ENCODE measurements at places on chromosomes 5 and 9.

GRCh38 chr5:43190755-43191603 is 1.0 kb upstream of the NIM1K start:
- DNase-seq: no peak

DNA sequence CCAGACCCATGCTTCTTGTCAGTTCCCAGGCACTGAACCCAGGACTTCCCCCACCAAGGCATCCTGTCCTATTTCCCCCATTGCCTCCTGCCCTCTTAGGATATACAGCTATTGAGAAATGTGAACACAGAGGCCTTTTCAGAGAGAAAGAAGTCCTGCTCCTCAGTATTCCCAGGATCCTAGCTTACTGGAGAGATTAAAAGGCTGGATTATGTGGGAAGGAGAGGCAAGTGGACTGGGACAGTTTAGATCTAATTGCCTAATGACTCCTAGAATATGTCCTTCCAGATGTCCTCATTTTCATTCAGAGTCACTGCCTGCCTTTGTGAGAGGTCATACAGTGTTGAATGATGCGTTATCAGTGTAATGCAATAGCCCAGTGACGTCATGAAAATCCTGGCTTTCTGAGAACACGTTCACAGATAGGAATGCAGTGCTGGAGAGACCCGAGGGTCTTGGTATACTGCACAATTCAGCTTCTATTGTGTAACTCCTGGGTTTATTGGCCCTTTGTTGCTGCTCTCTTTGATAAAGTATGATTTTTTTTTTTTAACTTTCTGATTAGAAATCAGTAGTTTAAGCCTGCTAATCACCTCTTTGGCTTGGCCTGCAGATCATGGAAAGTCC is 26.2 kb downstream of the WWC1 start:
- DNase-seq: no peak

DNA sequence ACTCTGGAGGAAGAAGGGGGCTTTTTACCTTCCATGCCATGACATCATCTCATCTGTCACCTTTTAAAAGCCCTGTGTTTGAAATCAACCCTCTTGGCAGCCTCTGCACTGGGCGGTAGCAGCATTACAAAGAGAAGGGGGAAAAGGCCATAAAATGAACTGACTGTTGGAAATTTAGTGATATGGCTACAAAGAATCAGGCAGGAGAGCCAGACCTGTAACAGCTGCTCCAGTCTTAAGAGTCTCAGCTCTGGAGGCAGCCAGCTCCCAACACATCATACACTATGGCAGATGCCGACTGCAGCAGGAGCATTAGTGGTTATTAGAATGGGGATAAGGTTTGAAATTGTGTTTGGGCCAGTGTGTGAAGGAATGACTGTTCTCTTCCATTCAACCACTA is 257.5 kb downstream of the DMAC1 start:
- no peak for DNase-seq

- no peak for DNase-seq
Observed at GRCh38 chr5:71932131-71932654, 175.1 kb upstream of the MAP1B start.

GRCh38 chr9:83526211-83526610 is 12.0 kb downstream of the FRMD3 start:
- no peak for DNase-seq

DNA sequence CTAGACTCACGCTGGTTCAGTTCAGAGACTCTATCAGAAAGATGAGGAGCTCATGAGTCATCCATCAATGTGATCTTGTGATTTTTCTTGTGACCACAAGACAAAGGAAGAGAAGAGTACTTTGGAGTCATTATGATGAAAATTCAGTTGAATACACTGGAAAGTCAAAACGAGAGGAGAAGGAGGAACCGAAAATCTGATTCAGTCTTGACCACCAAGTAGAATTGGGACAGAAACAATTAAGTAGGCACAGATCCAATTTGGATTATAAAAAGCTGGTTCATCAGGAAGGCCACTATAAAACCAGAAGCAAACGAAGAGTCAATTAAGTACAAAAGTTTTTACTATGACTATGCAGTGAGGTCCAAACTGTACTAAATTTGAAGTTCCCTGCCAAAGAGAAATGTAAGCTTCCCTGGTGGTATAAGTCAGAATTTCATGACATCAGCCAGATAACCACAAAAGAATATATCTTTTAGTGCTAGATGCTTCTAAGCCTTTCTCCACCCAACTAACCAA is 90.9 kb downstream of the THBS4 start:
- DNase-seq: no peak

DNA sequence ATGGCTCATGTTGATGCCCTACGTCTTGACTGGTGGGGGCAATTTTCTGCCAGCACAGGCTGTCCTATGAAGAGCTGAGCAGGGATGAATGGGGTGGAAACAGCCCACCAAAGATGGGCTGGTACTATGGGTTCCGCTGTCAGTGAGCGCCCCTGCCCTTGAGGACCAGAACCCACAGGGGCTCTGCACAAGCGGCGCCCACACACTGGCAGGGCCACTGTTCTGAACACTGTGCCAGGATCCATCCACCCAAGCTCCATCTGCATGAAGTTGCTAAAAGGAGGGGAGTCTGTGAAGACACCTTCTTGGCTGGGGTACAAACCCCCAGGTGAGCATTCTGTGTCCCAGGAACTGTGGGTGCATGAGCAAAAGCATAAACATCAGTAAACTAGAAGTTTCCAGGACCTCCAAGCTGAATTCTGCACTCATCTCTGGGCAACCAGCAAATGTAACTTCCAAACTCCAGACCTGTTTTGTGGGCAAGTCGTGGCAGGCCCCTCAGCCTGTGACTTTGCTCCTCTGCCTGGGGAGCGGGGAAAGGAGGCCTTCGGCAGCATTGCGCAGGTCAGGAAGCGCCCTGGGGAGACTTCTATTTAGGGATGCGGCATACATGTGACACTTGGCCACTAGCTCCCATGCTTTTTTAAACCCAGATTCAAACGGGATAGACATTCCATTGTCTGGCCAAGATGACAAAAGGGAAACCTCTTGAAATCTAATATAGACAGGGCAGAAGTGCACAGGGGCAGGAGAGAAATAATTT is 48.9 kb downstream of the PTPN3 start:
- DNase-seq: no peak

DNA sequence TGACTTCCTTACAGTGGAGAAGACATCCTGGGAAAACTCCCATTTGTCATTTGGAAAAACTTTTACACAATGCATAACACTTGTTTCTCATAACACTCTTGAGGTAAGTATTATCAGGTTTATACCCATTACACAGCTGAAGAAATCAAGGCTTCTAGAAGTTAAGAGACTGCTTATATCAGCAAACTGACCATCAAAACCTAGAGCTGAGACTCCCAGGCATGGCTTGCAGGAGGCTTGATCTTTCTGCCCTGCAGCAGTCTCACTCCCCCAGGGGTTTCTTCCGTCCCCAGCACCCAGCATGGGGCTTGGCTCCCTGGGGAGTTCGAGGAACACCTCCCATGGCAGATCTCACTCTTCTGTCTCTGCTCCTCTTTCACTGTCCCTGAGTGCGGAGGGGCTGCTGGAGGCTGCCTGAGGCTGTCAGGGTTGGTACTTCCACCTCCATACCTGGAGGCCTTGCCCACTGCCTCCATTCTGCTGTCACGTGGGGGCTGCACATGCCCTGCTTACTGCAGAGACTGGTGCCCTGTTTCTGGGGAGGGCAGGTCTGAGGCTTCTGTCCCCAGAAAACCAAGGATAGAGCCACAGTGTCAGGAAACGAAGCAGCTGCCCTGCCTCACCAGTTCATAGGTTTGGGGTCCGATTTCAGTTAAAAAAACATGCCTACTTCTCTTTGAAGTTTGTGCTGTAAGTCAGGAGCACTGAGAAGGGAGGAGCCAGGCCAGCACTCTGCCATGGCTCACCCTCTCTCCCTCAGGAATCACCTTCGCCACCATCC is 202.5 kb downstream of the PAX5 start:
- no peak for DNase-seq

DNA sequence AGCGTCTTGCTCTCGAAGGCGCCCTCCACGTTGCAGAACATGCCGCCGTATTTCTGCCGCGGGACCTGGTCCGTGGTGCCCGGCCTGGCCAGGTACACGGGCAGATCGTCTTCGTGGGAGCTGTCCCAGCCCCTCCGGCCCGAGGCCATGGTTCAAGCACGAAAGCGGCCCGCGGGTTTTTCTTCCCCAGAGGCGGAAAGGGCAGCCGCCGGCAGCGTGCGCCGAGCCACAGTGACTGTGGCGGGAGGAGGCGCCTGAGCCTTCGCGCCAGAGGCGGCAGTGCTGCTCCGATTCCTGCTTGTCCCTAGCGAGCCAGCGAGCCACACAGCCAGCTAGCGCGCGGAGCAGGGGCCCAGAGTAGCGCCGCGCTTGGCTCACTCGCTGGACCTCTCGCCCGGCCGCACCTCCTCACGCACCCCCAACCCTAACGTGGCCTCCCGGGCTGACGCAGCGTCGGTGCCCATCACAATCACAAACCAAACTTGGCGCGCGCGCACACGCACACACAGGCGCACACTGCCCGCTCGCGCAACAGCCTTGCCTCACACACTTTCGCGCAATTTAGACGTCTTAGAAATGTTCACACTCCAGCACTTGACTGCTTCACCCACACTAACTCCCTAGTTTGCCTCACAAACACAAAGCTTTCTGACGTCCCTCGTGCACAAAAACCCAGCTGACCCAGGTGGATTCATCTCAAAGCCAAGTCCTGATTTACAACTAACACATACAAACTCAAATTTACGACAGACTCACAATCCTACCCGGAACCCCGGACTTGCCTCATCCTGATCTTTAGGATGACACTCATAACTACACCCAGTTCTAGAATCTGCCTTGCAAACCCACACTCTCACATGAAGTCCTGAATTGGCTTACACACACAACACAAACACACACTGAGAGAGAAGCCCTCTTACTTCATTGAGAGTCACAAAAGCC is at the start of gene DPYSL3:
Gene DPYSL3, minus strand, starts transcription at position 359 of the 942 bp plus-strand sequence. Its CDS starts 210 bp downstream, at position 149.
- no peak for DNase-seq

DNA sequence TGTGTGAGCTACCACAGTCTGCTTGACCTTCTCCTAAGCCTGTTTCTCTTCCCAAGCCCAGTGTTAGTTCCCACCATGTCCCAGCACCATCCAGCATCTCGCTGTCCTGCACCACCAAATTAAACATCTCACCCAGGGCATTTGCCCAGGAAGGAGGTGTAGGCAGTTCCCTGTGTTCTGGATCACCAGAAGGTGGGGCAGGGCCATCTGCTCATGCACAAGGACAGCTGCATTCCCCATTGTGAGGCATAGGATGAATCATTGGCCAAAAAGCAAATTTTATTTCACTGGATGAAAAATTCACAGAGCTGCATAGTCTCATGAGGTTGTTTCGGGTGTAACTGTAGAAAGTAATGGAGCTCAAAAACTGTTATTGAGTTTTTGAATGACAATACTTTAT is 89.5 kb upstream of the GRIA1 start:
- no peak for DNase-seq

- DNase-seq: no peak
Observed at GRCh38 chr9:13020146-13021040, 245.6 kb downstream of the LURAP1L start.

- no peak for DNase-seq
Observed at GRCh38 chr5:16007750-16008415, 171.7 kb downstream of the MARCHF11 start.

DNA sequence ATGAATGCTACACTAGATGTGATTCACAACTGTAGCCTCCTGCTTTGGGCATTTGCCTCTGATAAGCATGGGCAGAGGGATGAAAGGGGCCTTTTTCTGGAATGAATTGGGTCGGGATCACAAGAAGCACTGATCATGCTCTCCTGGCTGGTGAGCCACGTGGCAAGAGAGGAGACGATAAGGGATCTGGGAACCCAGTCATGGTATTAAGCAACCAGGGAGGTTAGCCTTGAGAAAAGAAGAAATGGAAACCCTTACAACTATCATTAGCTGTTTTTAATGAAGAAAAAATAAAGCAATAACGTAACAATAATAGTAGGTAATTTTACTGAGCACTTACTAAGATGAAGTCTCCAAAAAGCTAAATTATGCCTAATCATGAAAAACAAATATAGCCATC is 50.0 kb upstream of the RAI14 start:
- no peak for DNase-seq

GRCh38 chr5:157519579-157520253 is 55.9 kb downstream of the ADAM19 start:
- DNase-seq: no peak

- DNase-seq: no peak
Observed at GRCh38 chr9:69622676-69623075, 49.5 kb downstream of the APBA1 start.

DNA sequence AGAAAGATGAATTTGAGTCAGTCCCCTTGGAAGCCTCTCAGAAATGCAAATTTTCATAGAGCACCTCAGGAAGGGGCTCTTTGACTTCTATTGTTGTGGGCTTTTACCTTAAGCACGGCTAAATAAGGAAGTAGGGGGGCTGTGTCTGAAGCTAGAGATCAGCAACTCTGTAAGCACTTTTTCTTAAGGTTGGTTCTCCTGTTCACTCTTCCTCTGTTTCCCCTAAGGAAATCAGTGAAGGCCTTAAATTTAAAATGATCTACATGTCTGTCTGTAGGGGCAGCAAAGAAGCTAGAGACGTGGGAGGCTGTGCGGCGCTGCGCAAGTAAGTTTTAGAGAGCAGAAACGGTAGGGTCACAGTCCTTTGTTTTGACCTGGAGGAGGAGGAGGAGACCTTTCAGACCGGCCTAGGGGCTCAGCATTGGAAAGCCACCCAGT is 1.2 kb upstream of the CDC14B start:
- no peak for DNase-seq

DNA sequence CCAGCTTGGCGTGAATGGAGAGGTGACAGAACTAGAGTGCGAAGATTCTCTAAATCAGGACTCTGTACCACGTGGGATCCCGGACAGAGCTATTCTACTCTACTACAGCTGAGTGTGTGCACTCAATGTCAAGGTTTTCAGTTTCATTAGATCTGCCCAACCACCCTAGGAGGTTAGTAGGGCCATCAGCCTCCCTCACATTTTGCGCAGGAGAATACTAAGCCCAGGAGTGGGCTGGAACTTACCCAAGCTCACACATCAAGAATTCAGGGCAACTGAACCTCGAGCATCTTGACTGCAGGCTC is 68.3 kb upstream of the TBC1D2 start:
- no peak for DNase-seq

DNA sequence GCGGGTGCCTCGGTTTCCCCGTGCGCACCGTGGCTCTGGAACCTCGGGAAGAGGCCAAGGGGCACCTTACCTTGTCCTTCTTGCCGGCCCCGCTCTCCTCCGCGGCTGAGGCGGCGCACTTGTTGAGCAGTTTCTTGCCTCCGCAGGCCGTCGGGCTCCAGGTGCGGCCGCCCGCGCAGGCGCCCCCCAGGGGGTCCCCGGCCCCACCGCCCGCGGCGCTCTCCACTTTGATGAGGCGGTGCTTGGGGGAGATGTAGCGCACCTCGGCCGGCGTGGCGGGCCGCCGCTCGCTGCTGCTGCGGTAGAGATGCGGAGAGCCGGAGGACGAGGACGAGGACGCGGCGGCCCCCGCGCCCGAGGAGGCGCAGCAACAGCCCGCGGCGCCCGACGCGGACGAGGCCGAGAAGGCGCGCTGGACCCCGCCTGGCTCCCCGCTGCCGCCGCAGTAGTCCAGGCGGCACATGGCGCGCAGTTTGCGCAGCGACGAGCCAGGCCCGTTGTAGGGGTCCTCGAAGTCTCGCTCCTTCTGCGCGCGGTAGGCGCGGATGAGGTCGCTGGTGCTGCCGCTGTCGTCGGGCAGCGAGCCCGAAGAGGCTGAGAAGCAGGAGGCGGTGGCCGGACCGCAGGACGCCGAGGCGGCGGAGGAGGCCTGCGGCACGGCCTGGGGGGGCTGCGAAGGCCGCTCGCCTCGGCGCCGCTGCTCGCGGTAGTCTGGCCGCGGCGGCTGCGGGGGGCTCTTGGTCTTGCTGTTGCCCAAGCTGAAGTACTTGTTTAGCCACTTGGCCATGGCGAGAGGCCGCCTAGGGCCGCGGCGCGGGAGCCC is 957 bp downstream of the SHB start:
- peak; percentile 6 for DNase-seq

GRCh38 chr9:113875459-113876150 is 504 bp upstream of the ZNF618 start:
- DNase-seq: no peak

All from stimulated activated CD4-positive, alpha-beta T cell treated with anti-CD3 and anti-CD28 coated beads, Interleukin-2, amount 100 ng/mL, for 48 hours (primary cell).